ENCODE measurements at places on chromosomes 5 and 9.

DNA sequence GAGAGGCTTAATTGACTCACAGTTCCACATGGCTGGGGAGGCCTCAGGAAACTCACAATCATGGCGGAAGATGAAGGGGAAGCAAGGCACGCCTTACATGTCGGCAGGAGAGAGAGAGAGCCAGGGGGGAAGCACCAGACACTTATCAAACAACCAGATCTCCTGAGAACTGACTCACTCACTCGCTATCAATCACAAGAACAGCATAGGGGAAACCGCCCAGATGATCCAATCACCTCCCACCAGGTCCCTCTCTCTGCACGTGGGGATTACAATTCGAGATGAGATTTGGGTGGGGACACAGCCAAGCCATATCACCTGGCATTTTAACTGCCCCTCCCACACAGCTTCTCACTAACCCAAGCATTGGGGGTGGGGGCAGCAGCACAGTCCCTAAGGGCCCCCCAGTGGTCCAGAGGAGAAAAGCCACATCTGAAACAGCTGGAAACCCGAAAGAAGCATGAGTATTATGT is 76.1 kb upstream of the ASS1 start:
- DNase-seq, result no peak

DNA sequence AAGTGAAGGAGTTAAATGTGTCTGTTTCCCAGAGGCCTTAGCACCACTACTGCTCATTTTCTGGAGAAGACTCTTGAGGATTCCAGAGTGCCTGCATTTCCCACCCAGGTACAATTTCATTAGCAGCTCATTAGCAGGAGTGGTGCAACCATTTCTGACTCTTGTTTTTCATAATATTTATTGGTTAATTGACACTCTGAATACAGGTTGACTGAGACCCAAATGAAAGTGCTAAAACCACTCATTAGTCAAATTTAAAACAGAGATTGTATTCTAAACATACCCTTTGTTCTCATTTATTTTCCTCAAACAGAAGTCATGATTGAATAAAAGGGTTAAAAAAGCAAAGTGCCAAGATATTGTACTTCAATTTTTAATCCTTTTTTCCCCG is 134.5 kb downstream of the SIL1 start:
- DNase-seq, result no peak

DNA sequence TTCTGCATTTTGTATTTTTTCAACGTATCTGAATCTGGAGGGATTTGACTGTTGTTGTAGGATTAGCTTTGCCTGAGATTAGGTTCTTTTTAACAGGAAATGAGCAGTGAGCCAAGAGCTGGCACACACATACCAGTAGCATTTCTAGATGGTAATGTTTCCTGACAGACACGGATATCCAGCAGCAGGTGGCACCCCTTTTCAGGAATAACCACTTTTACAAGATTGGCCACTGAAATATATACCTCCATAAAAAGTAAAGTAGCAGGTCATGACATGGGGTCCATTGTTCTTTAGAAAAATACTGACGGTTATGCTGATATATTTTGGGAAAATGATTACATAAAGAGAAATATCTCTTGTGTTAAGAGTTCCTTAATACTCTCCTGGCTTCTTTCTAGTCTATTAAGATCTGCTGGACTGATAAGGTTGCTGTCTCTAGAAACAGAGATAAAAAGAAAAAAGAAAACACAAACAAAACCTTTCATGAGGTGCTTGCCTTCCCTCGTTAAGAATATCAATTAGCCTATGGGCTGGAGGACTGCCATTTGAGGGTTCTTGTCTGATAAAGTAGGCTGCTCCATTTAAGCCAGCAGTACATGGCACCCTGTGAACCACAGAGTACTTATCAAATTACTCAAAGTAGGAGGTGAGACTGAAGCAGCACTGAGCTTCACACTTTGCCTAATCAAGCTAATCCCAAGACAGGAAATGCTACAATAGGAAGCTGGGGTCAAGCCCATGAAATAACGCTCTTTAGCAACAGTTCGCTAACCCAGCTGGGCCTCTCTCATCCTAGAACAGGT is 101.6 kb upstream of the PCA3 start:
- no peak for DNase-seq

DNA sequence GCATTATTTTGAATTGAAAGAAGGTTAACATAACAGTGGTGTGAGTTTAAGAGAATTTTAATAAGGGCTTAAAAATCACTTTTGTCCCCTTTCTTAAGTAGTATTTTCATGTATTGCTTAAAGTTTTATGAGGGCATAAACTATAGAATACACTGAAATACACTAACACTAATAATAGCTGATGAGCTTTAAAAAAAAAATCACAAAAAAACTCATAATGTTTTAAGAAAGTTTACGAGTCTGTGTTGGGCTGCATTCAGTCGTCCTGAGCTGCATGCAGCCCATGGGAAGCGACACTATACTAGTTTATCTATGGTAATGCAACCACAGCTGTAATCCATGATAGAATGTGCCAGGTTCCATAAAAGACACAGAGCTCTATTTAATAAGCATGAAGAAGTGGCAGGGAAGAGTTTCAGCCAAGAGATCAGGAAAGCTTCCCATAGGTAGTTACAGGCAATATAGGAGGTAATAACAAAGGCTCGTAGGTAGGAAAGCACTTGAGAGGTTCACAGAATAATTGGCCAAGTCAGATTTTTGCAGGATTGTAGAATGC is 4.5 kb downstream of the SREK1IP1 start:
- DNase-seq, result no peak

- no peak for DNase-seq
Observed at GRCh38 chr5:7978114-7978513, 109.2 kb downstream of the MTRR start.

GRCh38 chr9:101792475-101792874 is 54.0 kb upstream of the GRIN3A start:
- no peak for DNase-seq

DNA sequence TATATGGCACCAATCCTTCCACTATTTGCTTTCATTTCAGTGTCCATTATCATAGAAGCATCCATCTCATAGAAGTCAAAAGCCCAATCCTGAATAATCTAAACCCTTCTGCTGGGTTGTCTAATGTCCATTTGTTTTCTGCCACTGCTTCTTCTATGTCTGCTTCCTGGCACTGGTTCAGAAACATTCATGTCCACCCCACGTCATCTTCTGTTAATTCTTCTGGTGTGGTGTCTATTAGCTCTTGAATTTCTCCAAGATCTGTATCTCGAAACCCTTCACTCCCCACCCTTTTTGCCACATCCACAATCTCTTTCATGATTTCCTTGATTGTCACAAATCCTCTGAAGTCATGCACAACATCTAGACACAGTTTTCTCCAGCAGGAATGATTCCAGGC is 23.2 kb upstream of the GOLGA1 start:
- DNase-seq, result peak; percentile 7

- DNase-seq, result peak; percentile 91
Observed at GRCh38 chr5:159849437-159850083, 66.7 kb upstream of the ADRA1B start.

GRCh38 chr5:120306303-120306702 is 157.8 kb upstream of the PRR16 start:
- peak; percentile 75 for DNase-seq

- no peak for DNase-seq
Observed at GRCh38 chr5:170360709-170361108, 28.5 kb downstream of the KCNMB1 start.

DNA sequence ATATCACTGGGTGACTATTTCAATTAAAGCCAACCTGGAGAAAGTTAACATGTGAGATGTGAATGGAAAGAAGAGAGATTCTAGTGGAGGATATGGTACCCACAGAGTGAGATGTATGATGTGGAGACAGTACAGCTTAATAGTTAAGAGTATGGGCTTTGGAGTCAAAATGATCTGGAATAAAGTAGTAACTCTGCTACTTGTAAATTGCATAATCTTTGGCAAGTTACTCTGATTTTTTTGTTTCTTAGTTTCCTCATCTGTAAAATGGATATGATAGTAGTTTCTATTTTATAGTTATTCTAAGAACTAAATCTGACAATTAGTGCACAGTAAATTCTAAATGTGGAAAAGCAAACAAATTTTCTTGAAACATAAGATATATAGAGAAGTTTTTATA is 79.2 kb downstream of the ISOC1 start:
- DNase-seq, result no peak

GRCh38 chr9:87422999-87423398 is 74.7 kb upstream of the DAPK1 start:
- DNase-seq, result no peak

DNA sequence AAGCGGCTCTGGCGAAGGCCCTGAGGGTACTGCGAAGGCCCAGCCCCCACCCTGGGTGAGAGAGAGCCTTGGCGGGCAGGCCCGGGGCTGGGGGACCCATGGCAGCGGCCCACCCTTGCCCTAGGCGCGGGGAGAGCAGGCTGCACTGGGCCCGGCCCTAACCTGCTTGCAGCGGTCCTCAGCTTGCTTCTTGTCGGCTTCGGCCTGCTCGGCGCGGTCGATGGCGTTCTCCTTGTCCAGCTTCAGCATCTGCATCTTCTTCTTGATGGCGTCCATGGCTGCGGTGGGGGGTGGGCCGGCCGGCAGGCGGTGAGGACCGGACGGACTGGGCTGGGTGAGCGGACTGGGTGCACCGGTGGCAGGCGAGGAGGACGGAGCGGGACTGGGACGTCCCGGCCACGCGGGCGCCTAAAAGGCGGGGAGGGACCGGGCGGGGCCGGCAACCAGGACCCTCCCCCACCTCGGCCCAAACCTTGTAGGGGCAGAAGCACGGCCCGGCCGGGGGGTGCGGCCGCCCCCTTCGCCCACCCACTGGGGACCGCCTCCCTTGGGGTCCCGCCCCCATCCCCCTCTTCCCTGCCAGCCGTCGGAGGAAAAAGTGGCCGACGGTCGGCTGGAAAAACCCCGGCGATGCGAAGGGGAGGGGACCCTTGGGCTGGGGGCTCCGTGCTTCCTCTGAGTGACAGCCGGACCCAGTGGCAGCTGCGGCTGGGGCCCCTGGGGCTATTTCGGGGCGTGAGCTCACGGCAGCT is at the start of gene TPM2:
TSS of gene TPM2 (minus strand) at position 384 of the 752 bp plus-strand sequence. CDS start at position 276, 108 bp downstream.
- peak; percentile 82 for DNase-seq

- no peak for DNase-seq
Observed at GRCh38 chr9:1353291-1353690, 303.1 kb downstream of the DMRT2 start.

DNA sequence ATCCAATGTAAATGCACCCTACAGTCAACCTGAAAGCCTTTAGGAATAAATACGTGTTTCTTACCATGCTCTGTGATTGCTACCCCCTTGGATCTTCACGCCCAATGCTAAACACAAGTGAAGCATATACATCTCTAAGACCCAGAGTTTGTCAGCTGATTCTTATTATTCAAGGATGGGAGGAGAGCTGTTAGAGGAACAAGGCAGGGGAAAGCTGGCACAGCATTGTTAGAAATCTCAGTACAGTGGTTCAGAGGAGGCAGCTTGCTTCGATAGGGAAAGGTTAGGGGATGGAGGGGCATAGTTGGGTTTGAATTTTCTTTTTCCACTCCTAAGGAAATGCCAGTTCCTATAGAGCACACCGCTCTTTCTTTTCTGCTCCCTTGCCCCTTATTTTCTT is 16.7 kb upstream of the TAF11L2 start:
- DNase-seq, result no peak

DNA sequence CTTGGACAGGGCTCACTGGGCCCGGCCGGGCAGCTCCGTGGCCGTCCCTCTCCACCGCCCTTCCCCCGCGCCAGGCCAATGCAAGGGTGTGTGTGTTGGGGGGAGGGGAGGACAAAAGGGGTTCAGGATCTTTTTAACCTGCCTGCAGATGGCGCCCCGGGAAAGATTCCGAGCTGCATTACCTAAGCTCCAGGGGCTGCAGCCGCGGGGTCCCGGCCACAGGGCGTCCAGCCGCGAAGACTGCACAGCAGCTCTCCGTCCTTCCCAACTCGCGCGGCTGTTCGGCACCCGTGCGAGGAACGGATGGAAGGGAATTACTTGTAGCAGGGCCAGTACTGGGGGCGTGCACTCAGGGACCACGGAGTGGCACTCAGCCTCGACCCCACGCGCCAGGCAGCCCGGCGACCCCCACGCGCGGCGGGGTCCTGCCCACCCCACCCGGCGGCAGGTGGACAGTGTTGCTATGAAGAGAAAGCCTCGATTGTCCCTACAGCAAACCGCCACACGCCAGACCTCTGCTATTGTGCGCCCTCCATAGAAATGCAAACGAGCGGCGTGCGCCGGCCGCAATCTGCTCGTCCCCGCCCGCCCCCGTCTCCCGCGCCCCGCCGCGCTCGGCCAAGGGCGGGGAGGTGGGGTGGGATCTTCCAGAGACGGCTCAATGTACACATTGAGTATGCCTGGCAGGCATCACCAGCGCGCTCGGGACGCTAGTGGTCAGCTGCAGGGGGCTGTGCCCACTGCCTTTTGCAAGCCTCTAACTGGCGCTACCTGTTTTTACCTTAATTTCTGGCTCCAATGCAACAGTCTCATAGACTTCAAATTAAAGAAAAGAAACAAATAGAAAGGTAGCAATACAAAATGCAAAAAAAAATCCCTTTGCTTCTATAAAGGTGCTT is 796 bp upstream of the GADD45G start:
- no peak for DNase-seq

DNA sequence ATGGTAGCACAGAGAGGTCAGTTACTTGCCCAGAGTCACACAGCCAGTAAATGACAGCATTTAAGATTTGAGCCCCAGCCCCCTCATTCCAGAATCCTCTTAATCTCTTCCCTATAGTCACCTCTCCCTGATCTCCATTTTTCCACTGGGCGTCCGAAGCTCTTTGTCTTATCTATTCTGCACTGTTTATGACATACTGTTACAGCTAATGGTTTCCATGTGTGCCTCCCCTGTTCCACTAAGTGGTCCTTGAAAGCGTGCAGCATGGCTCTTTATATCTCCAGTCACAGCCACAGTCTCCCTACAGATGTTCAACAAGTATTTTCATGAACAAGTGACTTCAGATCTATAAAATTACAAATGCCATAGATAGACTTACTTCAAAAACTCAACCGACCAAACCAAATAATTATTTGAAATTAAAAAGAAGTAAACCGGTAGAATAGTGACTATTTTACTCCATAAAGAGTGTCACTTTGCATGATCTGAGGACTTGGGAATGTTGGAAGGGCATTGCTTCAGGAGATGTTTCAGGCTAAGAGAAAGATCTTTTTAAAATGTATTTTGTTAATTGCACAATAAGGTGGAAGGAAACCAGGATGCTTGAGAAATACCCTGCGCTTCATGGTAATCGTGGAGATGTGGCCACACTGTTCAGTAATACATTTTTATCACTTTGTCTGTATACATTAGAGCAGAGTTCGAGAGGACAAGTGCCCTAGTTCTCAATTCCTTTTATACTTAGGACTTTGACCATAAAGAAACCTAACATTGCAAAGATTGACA is 237.2 kb downstream of the FBXL7 start:
- peak; percentile 36 for DNase-seq

GRCh38 chr5:143828710-143829109 is 16.7 kb downstream of the HMHB1 start:
- DNase-seq, result no peak
